Hematopoietic multipotent progenitor cell treated with erythropoietin and hydrocortisone succinate and interleukin-3 and kit ligand, for 8 days (in vitro differentiated cells): ENCODE measurements at places on chromosomes 7 and 10.

DNA sequence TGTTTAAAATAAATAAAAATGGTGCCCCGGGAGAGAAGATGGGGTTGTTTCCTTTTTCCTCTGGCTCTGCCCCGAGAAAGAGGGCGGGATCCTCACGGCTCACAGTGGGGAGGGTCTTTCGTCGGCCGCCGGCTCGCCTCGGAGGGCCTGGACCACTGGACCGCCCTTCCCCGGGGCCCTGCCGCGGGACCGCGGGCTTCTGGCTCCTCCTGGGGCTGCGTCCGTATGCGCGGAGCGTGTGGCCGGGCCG, 3.5 kb upstream of the IGF2BP3 start:
- no peak for DNase-seq

DNA sequence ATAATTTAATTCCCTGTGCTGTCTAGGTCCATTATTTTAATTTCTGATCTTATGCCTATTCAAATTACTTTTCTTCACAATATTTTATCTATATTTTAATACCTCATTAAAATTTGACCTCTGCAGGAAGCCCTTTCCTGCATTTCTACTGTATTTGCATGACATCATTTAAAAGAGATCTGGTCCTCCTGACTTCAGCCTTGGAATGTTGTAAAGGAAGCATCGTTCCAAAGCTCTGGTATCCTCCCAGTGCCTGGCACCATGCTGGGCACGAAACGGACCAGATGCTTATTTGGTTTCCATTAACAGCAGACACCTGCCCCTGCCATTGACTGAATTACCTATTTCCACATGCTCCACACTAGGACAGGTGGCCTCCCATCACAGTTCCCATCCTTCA, 247.5 kb downstream of the KLF6 start:
- DNase-seq, result no peak

DNA sequence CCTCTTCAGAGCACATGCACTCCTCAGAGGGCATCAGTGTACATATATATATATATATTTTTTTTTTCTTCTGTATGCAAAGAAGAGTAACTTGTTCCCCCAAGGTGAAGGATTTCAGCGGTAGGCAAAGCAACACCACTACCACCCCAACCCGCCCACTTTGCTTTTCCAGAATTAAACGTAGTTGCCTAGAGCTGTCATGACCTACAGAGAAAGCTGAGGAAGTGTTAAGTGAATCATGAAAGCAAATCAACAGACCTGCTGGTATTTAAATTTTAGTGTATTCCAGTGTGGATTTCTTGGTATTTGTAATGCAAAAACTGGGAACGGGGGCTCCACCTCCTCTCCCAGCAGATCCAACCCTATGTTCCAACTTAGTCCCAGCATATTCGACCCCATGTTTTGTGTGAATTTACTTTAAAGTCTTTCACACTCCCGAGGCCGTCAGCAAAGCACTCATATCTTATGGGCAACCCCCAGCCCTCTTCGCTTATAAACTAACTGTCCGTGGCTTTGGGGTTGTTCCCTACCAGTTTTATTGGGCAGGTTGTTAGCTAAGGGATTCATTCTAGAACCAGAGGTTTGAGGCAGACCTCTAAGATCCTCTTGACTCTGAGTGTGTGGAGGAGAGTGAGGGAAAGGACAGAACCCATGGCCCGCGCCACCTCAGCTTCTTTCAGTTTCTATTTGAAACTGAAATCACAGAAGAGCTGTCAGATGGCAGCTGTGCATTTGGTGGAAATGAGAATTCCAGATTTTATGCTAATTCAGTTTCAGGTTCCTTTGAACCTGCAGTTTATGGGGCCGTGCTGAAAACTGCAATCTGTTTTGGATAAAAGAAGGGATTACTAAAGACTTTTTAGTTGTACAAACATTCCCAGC, 450.2 kb upstream of the GALNT17 start:
- DNase-seq, result no peak

- DNase-seq, result no peak
These were observed 28.5 kb downstream of the FOXL3 start for GRCh38 chr7:318476-318875.

GRCh38 chr10:7411671-7412128, 866 bp upstream of the SFMBT2 start:
- peak; percentile 20 for DNase-seq

GRCh38 chr10:123643315-123643714, 22.8 kb upstream of the GPR26 start:
- no peak for DNase-seq

DNA sequence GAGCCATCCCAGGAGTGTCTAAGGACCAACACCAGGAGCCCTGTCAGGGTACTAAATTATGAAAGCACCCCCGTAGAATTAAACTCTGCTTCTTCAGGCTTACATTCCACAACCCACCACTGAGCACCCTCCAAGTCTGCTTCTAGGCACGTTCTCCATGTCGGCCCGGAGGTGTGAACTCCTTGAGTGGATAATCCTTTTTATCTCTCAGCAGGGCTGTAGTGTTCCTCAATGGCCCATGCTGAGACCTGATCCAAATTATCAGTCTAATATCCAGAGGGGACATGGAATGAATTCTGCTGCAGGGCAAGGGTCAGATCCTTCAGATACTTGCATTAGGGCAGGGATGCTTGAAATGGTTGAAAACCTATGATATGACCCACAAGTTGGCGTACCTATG, 55.9 kb upstream of the TARP start:
- DNase-seq, result no peak

DNA sequence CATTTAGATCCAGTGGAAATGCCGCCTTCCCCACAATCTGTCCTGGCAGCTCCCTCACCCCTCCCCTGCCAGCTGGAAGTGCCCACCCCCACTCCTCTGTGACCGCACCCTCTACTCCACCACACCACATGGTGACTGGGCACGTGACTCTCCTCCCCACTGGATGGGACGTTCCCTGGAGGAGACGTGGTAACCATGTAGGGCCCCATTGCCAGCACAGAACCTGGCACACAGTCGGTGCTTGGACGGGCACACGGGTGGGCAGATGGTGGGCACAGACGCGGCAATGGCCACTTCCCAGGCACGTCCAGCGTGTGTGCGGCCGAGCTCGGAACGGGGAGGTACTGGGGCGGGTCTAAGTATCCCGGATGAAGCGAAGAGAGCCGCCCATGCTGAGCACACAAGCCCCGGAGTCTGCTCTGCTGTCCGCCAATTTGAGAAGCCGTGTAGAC, 245.6 kb downstream of the MAD1L1 start:
- DNase-seq, result no peak

GRCh38 chr10:132374176-132374575, 22.8 kb upstream of the PWWP2B start:
- no peak for DNase-seq
